ENCODE measurements at places on chromosomes 16 and 17. TPM values are rescaled to one million over a fixed set of nuclear protein-coding genes. Genes with fewer than 3 reads are reported as not detected.

DNA sequence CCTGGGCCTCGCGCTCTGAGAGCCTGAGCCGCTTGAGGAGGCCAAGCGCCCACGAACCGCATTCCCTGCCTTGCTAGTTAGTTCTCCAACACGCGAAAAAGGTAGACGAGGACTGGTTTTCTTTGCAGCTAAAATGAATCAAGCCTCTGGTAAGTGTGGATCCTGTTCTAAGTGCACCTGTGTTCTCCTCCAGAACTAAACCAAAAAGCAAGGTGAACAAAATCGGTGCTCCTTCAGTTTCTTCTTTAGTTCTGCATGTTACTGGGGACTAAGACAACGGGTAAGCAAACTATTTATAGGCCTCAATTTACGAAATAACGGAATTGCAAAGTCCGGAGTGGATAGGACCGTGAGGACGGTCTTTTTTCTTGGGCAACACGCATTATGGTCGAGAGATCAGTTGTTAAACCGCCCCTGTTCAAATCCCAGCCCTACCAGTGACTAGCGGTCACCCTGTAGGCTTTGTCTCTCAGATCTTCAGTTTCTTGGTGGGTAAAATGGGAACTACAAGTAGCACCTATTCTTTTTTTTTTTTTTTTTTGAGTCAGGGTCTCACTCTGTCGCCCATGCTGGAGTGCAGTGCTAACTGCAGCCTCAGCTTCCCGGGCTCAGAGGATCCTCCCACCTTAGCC is 993 bp upstream of the ANKRD11 start:
- no peak for DNase-seq

DNA sequence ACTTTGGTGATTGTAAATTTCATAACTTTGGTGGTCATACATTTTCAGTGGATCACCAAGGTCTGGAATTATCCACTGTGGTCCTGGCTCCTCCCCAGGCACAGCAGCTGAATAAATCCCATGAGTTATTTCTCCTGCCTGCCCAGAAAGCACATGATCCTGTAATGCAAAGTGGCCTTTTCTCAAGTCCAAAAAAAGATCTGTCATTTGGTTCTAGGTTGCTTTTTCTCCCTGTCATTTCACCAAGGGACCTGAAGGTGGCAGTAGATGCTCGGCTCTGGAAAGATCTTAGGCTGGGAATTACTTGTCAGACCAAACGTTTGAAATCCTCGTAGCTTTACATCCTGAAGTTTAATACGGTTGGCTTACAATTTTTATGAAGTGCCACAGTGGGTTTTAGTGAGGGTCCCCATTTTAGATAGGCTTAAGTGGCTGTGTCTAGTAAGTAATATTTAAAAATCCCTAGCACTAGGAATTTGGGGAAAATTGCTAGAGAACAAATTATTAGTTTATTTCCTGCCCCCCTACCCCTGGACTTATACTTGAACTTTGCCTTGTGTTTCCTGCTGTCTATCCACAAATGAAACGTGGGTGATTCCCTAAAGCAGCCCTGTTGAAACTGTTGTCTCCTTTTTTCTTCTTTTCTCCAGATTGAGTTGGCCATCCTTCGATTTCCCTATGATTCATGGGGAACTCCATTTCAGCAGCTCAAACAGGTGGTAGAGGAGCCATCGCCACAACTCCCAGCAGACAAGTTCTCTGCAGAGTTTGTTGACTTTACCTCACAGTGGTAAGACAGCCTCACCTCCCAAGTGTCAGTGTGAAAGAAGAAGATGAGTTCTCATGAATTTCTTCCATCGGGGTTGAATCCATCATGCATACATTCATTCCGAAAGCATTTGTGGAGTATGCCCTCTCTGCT is 111.7 kb downstream of the MAP2K6 start:
- no peak for DNase-seq

GRCh38 chr17:7283471-7284216 is 2.1 kb downstream of the SLC2A4 start:
- DNase-seq, result no peak

GRCh38 chr17:54191261-54191660 is 368.5 kb downstream of the KIF2B start:
- no peak for DNase-seq

DNA sequence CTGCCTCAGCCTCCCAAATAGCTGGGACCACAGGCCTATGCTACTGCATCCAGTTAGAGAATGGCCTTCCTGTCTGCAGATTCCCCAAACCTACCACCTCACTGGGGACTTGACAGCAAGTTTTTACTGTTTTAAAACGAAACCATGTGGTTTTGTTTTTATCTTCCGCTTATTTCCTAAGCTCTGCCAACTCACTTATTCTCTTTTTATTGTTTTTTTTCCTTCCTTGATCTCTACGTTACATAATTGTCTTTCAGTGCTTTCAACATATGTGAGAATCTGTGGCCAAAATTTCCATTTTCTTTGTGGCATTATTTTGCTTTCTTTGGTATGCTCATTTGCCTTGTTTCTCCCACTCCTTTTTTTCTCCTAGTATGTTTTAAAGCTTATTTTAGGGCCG is 14.6 kb upstream of the SLC38A7 start:
- no peak for DNase-seq

- DNase-seq, result no peak
These were observed 389.8 kb downstream of the SNX29 start for GRCh38 chr16:12366313-12366712.

GRCh38 chr17:57111386-57111785 is 26.3 kb downstream of the AKAP1 start:
- no peak for DNase-seq

- no peak for DNase-seq
These were observed 217.9 kb downstream of the ENGASE start for GRCh38 chr17:79292501-79292900.

GRCh38 chr17:17981330-17981729 is 8.7 kb downstream of the DRC3 start:
- peak; percentile 76 for DNase-seq

GRCh38 chr17:39677542-39678339 is 9.5 kb downstream of the PNMT start:
- DNase-seq, result no peak

DNA sequence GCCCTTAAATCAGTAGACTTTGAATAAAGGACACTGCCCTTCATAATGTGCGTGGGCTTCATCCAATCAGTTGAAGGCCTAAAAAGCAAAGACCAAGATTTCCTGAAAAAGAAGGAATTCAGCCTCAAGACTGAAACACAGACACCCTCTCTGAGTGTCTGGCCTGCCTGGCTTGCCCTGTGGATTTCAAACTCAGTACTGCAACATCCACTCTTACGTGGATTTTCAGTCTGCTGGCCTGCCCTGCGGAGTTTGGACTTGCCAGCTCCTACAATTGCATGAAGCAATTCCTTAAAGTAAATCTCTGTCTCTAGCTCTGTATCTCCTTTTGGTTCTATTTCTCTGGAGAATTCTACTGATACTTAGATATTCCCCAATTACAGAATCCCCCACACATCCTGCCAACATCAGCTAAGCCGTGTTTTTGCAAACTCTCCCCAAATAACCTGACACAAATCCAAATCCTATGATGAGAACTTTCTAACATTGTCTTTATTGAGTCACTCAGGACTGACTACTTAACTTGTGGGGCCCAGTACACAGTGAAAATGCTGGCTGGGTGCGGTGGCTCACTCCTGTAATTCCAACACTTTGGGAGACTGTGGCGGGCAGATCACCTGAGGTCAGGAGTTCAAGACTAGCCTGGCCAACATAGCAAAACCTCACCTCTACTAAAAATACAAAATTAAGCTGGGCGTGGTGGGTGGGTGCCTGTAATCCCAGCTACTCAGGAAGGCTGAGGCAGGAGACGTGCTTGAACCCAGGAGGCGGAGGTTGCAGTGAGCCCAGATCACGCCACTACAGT is 7.2 kb upstream of the TNFRSF17 start:
- no peak for DNase-seq

GRCh38 chr16:85421338-85422195 is 191.6 kb upstream of the GSE1 start:
- DNase-seq, result peak; percentile 66

GRCh38 chr16:23491490-23492391 is 18.6 kb downstream of the GGA2 start:
- no peak for DNase-seq

DNA sequence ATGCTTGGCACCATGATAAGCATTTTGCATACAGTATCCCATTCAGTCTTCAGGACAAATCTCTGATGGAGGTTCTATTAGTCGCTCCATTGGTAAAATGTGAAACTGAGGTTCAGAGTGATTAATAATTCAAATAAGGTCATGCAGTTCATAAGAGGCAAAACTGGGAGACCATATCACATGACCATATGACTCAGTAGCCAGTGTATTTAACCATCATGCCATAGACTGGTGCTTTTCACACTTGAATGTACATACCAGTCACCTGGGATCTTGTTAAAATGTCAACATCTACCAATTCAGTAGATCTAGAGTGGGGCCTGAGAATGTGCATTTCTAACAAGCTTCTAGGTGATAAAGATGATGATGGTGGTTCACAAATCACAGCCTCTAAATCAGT is 4.3 kb downstream of the ACSM3 start:
- DNase-seq, result no peak

- no peak for DNase-seq
These were observed 16.4 kb downstream of the GAA start for GRCh38 chr17:80117491-80118401.

- no peak for DNase-seq
These were observed 66.5 kb downstream of the ATP2C2 start for GRCh38 chr16:84434800-84435199.

- no peak for DNase-seq
These were observed 15.5 kb upstream of the AXIN2 start for GRCh38 chr17:65576939-65577338.

DNA sequence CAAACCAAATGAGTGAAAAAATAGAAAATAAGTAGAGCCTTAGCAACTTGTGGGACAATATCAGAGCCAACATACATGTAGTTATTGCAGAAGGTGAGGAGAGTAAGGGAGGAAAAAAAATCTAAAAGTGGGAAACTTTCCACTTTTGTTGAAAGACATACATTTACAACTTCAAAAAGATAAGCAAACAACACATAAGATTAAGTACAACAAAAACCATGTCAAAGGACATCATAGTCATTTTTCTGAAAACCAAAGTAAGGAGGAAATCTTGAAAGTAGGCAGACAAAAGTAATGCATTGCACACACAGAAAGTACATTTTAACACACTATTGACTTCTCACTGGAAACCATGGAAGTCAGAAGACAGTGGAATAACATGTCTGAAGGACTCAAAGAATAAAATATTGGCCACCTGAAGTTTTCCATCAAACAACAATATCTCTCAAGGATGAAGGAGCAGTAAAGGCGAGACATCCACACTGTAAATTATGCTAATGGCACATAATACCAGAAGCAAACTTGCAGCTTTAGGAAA is 291.9 kb downstream of the BCAS3 start:
- DNase-seq, result no peak

GRCh38 chr16:74465851-74466685 is 44.8 kb upstream of the CLEC18B start:
- DNase-seq, result no peak

DNA sequence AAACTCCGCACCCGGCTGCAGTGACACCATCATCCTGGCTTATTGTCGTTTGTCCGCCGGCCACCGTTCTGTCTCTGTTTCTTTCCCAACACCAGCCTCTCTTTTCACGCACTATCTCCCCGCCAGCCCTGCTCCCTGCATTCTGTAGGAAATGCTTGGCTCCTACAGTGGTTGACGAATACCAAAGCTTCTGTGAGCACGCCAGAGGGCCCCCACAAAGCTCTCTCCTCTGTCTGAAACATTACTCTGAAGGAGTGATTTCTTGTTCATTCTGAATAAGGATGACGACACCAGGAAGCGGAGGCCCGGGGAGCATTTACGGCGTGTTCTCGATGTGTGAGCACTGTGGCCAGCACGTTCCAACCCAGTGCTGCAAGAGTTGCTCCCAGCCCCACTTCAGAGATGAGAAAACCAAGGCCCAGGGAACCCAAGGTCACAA is 58.8 kb downstream of the ADCY9 start:
- no peak for DNase-seq

- no peak for DNase-seq
These were observed 26.9 kb downstream of the MPG start for GRCh38 chr16:104928-105327.

- peak; percentile 85 for DNase-seq
These were observed 55.9 kb downstream of the TBC1D16 start for GRCh38 chr17:79979816-79980215.

The LRRC37A3 gene
- total RNA-seq, result 25.6 TPM

The PRR29 gene
- 0.28 TPM for total RNA-seq

The MYL4 gene
- total RNA-seq, result 1.1 TPM

The CD68 gene
- total RNA-seq, result 3.3 TPM

The FA2H gene
- not detected for total RNA-seq

The MT1G gene
- total RNA-seq, result not detected

The RASL10B gene
- 21.3 TPM for total RNA-seq

The MYO1C gene
- total RNA-seq, result 329 TPM

The CNGB1 gene
- total RNA-seq, result not detected

The DHX38 gene
- 44.9 TPM for total RNA-seq

The PYDC1 gene
- total RNA-seq, result not detected

The PYY gene
- total RNA-seq, result not detected

The NAGPA gene
- 11.8 TPM for total RNA-seq

The FN3K gene
- 20.5 TPM for total RNA-seq

The CYTH1 gene
- 155 TPM for total RNA-seq

Measured in chondrocyte (in vitro differentiated cells).